Activated CD8-positive, alpha-beta memory T cell treated with anti-CD3 and anti-CD28 coated beads for 4 hours (primary cell): ENCODE measurements at places on chromosomes 2 and 18.

GRCh38 chr2:124978597-124978996, 953.5 kb downstream of the CNTNAP5 start:
- DNase-seq: no peak

DNA sequence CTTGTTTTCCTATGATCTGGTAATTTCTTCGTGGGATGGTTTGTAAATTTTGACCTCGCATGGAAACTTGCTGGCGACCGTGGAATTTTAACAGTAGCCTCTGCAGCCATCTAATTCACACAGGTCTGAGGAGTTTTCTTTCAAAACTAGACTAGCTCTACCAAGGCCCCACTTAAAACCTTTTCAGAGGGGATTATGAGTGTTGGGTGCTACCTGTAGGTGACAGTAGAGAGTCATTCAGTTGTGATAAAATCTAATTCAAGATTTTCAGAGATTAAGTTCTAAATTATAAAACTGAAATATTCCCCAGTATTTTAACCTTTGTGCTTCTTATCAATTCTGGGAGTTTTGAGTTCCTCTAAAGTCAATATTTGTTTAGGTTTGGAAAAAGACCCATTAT, 31.0 kb downstream of the THSD7B start:
- no peak for DNase-seq

GRCh38 chr2:74831693-74832530, 2.0 kb upstream of the HK2 start:
- DNase-seq: no peak

- no peak for DNase-seq
Measured at GRCh38 chr18:59696311-59697235, 650 bp downstream of the CCBE1 start.

DNA sequence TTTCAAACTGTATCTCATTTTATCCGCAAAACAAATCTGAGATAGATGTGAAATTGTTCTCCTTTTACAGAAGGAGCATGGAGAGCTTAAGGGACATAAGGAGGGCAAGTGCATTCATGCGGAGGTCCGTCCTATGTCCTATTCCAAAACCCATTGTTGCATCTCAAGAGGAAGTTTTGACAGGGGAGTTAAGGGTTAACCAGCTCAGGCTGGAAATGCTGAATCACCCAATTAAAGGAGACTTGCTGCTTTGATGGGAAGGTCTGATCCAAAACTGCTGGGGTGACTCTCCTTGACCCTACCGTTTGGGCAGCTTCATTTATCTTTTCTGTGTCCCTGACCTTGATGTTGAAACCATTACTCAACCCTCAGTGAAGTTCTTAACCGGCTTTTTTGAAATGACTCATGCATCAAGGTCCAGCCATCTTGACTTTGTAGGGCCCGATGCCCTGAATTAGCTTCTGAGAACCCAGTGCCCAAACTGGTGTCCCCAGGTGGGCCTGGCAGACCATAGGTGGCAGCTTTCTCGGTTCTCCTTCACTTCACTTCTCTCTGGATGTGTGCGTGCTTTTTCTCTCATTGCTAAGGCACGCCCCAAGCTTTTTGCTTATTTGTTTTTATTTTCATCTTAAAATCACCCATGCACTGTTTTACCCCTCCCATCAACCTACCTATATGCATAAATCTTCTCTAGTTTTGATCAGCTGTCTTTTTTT, 15.9 kb upstream of the TXNDC2 start:
- DNase-seq: no peak

- no peak for DNase-seq
Measured at GRCh38 chr2:170462433-170463205, 252.5 kb upstream of the SP5 start.

DNA sequence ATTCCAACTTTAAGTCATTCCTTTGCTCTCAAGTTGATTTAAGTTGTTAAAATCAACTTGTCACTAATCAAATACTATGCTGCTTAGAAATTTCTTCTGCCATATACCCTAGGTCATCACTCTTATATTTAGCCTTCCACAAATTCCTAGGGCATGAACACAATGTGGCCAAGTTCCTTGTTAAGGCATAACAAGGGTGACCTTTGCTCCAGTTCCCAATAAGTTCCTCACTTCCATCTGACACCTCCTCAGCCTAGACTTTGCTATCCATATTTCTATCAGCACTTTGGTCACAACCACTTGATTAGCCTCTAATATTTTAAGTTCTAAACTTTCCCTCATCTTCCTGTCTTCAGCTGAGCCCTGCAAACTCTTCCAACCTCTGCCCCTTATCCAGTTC, 9.9 kb upstream of the TMEM37 start:
- no peak for DNase-seq
